RCC 7860 (cell line): ENCODE measurements at places on chromosomes 6 and 20.

DNA sequence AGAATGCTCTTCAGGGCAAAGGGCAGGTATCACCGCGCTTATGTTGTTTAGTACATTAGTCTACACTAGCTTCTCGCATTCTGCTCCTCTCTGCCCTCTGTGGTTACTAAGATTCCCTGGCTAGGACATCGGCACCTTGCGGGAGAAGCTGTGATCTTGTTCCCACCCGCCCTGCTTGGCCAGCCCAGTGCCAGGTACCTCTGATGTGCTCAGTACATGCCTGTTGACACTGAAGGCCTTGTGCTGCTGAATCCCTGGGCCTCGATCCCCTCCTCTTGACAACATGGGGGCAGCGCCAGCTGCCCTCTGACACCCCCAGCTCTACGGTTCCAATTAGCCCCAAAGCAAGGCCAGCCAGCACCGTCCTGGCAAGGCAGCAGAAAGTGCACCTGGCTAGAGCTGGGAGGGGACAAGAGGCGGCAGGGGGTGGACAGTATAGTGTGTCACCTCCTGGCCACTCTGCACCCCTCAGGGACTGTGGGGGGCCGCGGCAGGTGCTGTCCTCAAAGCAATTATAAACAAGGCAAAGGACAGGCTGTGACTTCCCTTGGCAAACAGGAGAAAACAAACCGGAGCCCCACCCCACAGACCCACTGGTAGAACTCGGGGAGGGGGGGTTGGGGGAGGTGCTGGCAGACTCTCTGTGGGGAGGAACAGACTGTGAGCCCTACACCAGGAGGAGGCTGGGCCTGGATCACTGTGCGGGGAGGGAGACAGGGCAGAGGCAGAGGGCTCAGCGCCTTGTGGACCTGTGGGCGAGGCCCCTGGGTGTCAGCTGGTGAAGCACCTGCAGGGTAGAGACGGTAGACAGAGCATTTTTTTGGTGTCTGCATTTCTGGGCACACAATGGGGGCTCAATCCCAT, 7.1 kb downstream of the TFEB start:
- DNase-seq = no peak

- no peak for DNase-seq
These were observed 17.8 kb upstream of the MYT1 start for GRCh38 chr20:64146301-64146935.

DNA sequence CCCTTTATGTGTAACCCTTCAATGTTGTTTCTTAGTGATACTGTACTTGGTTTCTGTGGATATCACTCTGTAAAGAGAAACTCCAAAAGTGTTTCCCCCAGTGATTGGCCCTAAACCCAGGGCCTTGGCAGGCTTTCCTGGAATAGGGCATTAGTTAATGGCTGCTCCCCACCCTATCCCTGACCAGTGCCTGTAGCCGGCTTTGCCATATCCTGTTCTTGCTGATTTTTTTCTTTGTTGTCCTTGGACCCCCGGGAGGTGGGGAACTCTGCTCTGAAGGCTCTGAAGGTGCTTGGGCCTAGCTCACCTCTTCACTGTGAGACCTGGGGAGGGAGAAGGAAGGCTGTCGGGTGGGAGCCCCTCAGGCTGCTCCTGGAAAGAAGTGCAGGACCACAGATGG, 120.1 kb downstream of the TCP11 start:
- DNase-seq = no peak

DNA sequence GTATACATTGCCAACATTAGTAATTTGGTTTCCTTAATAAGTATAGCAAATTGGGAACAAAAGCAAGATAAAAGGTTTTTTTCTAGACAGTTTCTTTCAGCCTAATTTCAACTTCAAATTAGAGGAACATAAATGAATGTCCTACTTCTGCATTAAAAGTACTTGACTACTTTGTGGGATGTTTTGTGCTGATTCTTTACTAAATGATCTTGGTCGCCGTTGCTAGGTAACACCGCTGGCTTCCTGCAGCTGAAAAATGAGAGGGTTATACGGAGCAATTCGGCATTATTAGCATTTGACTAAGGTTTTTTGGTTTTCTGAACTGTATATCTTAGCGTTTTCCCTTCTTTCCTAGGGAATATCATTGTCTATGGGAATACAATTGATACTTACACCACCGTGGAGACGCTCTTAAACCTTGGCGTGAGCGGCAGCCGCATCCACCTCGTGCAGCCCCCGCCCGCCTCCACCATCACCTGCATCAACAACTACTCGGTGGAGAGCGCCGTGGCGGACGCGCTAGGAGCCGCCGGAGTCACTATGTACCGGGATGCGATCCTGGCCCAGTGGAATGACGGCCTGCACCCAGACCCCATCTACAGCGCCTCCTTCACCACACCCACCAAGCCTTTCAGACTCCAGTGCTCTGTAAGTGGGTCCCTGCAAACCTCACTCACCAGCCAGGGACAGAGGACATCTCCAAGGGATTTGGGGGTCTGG, 90.9 kb upstream of the INSM1 start:
- no peak for DNase-seq

DNA sequence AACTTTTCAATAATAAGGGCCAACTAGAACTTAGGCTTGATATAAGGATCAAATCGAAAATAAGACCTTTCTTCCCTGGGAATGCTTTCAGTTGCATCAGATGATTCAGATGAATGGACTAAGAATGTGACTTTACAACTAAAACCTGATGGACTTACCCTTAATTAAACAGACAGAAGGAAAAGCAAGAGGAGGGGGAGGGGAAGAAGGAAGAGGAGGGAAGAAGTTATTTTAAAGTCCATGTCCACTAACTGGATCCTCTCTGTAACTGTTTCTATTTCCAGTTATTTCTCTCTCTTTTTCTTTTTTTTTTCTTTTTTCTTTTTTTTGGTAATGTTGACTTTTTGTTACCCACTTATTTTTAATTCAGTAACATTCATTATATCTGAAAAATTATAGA, 486.0 kb downstream of the MAFB start:
- DNase-seq = no peak

GRCh38 chr6:48183811-48184605, 73.0 kb upstream of the PTCHD4 start:
- no peak for DNase-seq

DNA sequence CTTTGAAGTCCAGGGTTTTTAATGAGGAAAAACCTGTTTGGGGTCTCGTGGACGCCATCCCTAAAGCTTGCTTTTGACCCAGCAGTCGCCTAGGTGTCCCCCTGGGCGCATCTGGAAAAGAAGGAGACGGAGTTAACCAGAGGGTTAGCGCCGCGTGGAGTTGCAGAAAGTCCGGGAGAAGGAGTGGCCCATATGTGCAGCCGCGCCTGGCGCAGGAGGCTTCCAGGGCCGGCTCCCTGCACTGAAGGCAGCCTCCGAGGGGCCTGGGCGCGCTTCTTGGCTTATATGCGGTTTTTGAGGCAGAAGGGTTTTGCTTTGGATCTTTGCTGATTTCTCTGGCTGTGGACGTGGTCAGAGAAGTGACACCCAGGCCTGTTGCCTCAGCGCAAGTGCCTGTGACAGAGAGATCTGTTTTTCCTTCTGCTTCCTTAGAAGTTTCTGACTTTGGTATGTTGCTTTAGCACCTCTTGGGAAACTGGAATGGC, 987 bp downstream of the TMEM181 start:
- DNase-seq = no peak

- no peak for DNase-seq
These were observed 13.7 kb downstream of the BPIFA1 start for GRCh38 chr20:33249456-33249855.

- no peak for DNase-seq
These were observed 18.1 kb downstream of the PLEKHG1 start for GRCh38 chr6:150617496-150618460.

DNA sequence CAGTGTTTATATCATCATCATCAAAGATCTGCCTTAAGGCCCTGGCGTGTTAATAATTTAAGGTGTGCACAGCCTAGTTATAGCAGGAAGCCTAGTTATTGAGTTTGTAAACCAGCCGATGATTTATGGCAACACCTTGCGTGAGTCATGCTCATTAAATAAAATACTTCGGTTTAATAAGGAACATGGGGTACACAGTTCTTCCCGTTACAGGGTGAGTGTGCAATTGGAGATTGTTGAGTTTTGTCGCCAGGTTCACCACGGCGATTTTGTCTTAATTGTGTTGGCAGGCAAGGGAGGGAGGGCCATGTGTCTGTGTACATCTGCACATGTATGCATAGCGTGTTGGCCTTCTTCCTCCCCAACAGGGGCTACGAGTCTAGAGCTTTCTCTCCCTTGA, 104.0 kb downstream of the TFAP2A start:
- no peak for DNase-seq

- no peak for DNase-seq
These were observed 19.5 kb upstream of the ASXL1 start for GRCh38 chr20:32338665-32339064.

DNA sequence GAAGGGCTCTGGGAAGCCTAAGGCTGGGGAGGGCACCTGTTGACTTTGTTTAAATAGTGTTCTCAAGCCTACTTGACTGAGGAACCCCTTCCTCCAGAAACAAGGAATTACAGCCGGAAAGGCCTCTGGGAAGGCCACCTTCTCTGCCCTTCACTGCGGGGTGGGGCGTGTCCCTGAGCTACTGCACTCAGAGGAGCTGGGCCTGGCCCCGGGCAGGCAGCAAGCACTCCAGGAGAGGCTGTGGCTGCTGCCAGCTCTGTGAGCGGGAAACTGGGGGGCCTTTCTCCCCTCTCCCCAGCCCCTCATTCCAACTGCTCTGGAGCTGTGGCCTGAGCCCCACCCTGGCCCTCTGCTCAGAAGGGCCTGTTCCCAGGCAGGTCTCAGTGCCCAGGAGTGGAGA, 4.0 kb upstream of the OSBPL2 start:
- no peak for DNase-seq

DNA sequence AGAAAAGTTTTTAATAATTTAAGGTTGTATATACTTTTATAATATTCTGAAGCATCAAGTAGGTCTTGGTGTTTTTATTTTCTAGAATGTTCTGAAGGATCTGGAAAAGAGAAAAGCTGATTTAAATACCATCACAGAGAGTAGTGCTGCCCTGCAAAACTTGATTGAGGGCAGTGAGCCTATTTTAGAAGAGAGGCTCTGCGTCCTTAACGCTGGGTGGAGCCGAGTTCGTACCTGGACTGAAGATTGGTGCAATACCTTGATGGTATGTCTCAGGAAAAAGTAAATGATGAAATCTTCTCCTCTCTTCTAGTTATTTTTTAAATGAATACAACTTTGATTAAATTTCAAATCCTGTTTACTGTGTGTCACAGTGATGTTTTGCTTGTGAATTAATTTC, 225.7 kb downstream of the UTRN start:
- DNase-seq = no peak

GRCh38 chr6:98832284-98833056, 1.9 kb upstream of the POU3F2 start:
- peak; percentile 39 for DNase-seq

DNA sequence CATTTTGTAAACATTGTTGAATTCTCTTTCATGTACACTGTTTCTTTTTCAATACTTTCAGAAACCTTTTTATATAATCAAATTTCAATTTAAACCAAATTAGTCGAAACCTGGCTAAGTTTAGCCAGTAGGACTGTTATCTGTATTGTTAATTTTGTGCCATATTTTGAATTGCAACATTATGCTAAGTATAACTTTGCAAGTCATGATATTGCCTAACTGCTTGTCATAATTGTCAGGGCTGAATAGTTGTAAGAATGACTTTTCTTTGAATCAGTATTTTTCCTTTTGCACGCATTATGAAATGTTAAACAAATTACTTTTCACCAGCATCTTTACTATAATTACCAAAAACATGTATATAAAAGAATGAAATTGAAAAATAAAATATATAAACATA, 82.7 kb downstream of the SAMD3 start:
- DNase-seq = no peak

DNA sequence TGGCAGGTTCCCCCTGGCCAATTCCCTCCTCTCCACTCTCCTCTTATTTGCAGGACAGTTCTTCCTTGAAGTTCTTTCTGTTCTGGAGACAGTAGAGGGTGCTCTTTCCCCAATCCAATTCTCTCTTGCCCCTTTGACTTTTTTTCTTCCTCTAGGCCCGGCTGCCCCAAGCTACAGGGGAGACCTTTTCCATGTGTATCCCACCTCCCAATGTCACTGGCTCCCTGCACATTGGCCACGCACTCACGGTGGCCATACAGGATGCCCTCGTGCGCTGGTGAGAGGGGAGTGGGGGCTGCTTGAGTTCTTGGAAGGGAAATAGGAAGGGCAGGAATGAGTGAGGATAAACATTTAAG, 1.5 kb downstream of the VARS2 start:
- peak; percentile 38 for DNase-seq

GRCh38 chr6:22029171-22029570, 267.7 kb downstream of the PRL start:
- no peak for DNase-seq

GRCh38 chr20:41476446-41476845, 109.8 kb upstream of the EMILIN3 start:
- DNase-seq = no peak

DNA sequence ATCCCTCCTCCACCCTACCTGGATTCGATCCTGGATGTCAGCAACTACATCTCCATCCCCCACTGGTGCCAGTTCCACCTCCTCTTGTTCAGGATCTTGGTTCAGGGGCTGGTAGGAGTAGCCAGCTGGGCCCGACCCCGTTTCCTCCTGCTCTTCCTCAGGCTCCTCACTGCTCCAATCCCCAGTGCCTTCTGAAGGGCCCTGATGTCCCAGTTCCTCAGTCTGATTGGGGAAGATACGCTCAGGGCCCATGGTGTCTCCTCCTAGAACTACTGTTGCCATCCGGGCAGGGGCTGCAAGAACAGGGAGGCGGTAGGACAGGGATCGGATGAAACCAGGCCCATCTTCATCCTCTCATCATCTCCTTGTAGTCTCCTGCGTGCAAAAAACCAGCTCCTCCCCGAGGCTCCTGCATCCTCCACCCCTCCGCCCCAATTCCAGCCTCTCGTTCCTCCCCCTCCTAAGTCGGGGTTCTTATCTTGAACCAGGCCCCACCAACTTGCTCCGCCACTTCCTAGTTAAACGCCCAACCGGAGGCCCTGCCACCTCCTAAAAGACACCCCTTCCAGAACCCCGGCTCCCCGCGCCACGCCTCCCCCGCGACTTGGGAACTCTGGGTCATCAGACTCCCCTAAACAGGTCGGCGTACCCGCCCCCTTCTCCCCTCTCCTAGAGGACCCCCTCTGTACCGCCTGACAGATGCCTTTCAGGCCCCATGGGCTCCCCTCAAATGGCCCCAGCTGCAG, 476 bp downstream of the MEA1 start:
- no peak for DNase-seq

- no peak for DNase-seq
These were observed 18.8 kb downstream of the PRDM1 start for GRCh38 chr6:106104941-106105340.

DNA sequence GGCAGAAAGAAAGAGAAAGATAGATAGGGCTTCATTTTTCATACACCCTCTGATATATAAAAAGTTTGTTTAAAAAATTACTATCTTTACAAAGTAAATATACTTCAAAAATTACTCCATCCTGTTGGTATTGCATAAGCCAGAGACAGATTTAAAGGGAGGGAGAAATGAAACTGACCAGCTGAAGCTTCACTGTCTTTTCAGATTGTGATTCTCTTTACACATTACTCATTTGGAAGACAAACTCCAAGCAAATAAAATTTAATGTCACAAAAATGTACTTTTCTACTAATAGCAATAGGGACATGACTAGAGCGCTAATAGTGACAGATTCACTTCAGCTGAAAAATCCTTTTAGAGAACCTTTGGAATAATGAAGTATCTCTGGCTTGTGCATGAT, 38.6 kb upstream of the MARCKS start:
- DNase-seq = no peak

- no peak for DNase-seq
These were observed 74.6 kb upstream of the LRFN2 start for GRCh38 chr6:40661726-40662125.
